ENCODE measurements at places on chromosomes 1 and 21.
A peak's percentile ranks its signal among the peaks of the same experiment; 100 is the strongest.

GRCh38 chr1:109193653-109194590 is 19.8 kb upstream of the SARS1 start:
- no peak for DNase-seq

DNA sequence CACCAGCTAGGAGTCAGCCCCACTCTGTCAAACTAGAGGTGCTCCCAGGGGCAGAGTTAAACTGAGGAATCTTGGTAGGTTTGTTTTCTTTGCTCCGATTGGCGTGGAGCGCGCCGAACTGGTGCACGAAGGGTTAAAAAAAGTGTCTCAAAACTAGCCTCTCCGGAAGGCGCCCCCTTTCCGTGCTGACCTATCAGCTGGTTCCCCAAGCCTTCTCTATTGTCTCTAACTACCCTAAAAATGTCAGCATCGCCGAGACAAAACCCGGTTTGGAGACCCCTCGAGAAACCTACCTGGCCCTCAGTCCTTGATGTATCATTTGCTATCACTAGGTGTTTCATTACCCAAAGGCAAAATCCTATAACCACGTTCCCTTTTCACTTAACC is 2.2 kb downstream of the TGFB2 start:
- no peak for DNase-seq

- DNase-seq = no peak
Observed at GRCh38 chr1:92366040-92366395, 67.2 kb downstream of the RPAP2 start.

GRCh38 chr1:2163205-2163604 is 31.4 kb downstream of the FAAP20 start:
- DNase-seq = no peak

DNA sequence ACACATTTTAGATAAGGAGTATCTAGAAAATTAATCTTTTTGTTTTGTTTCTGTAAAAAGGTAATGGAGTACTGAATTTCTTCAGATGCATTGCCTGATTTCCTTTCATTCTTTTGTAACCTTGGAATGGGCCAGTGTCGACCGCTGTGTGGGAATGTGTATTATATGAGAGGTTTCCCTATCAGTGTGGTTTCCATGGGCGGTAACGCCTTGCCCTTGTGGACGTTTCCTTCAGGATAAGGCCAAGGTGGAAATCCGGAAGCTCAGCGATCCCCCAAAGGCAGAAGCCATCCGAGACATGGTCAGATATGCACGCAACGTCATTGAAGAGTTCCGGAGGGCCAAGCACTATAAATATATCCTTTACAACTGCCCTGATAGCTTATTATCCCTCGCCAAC is 49.8 kb downstream of the SMYD2 start:
- no peak for DNase-seq

- no peak for DNase-seq
Observed at GRCh38 chr1:161330346-161330745, 16.2 kb downstream of the SDHC start.

GRCh38 chr1:3588395-3588794 is 22.9 kb downstream of the MEGF6 start:
- DNase-seq = no peak

- DNase-seq = peak; percentile 83
Observed at GRCh38 chr1:227357171-227357926, 39.1 kb upstream of the CDC42BPA start.

DNA sequence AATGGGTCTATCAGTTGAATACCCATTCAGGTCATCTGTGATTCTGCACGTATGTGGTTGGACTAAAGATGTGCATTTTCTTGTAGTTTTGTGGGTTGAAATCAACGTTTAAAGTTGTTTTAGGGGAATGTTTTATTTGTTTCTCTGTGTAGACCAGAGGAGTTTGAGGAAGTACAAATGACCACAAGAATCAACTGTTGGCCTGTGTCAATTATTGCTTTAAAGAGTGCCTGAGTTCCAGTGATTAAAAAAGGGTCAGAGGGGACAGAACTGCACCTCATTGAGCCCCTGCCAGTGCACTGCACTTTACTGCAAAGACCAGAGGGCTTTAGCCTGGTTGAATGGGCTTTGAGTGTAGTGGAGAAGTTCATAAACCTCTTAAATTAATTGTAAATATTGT is 190.3 kb downstream of the VPS13D start:
- no peak for DNase-seq

DNA sequence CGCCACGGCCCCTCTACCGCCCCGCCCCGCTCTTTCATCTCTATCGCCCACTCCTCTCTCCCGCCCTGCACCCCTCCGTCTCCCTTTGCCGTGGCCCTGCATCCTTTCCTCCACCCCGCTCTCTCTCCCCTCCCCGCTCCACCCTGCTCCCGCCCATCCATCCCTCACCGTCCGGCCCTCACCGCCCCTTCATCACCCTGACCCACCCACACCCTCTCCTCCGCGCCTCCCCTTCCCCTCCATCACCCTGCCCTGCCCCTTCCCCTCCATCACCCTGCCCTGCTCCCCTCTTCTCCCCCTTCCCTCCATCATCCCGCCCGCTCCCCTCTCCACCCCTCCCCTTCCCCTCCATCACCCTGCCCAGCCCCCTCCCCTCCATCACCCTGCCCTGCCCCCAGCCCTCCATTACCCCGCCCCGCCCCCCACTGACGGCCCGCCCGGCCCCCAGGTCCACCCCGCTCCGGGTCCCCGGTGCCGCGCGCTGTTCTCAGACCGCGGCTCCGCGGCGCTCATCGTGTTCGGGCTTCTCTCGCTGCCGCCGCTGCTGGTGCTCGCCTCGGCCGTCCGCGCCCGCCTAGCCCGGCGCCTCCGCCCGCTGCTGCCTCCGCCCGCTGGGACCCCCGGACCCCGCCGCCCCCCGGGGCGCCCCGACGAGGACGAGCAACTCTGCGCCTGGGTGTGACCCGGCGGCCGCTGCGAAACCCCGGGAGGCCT is 6.2 kb upstream of the ANKRD65 start:
- no peak for DNase-seq

- peak; percentile 9 for DNase-seq
Observed at GRCh38 chr1:91502672-91503184, 2.1 kb downstream of the CDC7 start.

DNA sequence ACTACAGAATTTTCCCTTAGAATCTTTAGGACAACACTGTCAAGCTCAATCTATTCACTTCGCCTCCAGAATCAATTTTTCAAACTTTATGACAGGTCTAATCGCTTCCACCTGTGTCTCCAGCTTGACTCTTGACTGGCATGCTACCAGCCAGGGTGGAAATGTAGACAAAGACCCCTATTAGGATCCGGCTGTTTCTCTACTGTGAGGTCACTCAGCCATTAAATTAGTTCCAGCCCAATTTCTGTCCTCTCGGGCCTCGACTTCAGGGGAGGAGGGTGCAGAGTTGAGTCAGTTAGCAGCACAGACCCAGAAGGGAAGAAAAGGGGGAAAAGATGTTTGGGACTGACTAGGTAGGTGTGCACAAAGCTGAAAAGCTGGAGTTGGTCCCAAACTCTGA is 78.5 kb downstream of the HLCS start:
- DNase-seq = no peak

DNA sequence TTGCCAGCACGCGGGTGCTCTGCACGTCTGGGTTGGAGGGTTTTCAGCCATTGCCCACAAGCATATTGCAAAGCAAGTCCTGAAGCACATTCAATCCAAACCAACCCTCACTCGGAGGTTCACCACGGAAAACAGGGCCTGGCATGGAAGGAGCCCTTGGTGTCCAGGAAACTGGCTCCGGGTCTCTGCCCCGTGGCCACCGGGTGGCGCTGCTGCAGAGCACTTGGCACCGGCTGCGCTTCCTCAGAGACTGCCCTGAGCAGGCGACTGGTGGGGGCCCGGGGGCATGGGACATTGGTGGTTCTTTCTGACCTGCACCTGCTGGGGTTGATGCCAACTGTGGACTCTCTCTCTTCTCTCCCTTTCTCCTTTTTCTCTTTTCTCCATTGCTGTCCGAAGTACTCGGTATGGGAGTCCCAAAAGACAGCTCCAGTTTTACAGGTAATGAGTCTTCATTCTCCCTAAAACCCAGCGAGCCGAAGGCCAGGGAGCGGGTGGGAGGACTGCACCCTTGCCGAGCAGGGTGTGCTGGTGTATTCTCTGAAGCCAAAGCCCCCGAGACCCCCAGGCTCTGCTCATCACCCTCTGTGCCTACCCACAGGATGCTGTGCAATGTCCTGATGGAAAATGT is 4.1 kb upstream of the KCNAB2 start:
- peak; percentile 16 for DNase-seq

DNA sequence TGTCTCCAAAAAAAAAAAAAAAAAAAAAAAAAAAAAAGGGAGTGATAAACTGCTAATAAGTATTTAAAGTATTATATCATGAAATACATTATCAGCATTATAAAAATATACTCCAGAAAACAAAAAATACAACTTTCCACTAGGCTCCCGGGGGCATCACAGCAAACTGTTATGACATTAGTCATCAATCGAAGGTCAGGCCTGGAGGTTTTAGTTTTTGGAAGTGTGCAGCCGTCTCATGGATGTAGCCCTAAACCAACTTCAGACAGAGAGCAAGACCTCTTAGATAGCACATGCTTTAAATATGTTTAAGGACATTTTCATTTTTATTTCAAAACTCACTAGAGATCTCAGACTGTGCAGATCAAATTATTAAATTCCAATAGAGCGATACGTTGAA is 106.3 kb downstream of the RERE start:
- peak; percentile 27 for DNase-seq

GRCh38 chr1:23718482-23718881 is 24.8 kb upstream of the ELOA start:
- peak; percentile 40 for DNase-seq

DNA sequence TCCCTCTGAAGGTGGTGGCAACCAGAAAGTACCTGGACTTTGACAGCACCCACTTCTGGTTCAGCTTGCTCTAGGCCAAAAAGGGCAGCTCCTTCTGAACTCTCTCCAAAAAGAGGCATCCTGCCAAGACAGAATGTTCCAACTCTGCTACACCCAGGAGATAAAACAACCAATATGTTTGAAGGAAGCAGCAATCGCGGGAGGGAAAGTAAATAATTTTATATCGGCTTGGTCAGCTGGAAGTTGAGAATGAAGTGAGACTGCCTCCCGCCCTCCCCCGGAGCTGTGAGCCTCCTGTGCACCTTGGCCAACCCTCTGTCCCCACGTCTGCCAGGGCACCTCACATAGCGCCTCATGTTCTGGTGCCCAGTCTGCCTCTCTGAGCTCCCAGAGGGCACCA is 130.3 kb upstream of the ATP1A1 start:
- DNase-seq = no peak

DNA sequence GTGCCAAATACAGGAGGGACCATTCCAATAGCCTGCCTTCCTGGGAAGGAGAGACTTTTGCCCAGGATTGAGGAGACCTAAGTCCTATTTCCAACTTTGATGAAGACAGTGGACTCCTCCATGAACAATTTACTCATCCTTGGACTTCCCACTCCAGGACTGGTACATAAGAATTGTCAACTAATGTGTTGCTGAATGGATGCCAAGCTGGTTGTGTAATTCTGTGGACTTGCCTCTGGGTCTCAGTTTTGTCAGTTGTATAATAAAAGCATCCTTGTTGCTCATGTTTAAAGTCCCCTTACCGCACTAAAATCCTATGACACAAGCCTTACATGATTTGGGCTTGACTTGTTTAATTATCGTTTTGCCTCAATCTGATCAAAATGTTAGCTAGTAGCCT is 13.2 kb upstream of the ZP4 start:
- no peak for DNase-seq

GRCh38 chr1:1230656-1231399 is 973 bp downstream of the SDF4 start:
- DNase-seq = peak; percentile 75

- no peak for DNase-seq
Observed at GRCh38 chr1:10939654-10940450, 72.6 kb upstream of the TARDBP start.

DNA sequence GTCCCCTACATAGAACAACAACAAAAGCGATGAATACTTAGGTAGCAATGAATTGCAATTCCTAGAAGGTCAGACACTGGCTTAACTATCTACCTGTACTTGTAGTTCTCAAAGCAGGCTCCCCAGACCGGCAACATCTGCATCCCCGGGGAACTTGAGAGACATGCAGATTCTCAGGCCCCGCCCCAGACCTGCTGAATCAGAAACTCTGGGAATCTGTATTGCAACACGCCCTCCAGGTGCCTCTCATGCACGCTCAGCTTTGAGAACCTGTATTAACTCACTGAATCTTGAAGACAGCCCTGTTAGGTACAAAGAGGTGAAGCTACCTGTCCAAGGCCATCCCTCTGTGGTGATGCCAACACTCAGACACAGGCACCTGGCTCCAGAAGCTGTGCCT is 128.1 kb downstream of the KAZN start:
- no peak for DNase-seq

DNA sequence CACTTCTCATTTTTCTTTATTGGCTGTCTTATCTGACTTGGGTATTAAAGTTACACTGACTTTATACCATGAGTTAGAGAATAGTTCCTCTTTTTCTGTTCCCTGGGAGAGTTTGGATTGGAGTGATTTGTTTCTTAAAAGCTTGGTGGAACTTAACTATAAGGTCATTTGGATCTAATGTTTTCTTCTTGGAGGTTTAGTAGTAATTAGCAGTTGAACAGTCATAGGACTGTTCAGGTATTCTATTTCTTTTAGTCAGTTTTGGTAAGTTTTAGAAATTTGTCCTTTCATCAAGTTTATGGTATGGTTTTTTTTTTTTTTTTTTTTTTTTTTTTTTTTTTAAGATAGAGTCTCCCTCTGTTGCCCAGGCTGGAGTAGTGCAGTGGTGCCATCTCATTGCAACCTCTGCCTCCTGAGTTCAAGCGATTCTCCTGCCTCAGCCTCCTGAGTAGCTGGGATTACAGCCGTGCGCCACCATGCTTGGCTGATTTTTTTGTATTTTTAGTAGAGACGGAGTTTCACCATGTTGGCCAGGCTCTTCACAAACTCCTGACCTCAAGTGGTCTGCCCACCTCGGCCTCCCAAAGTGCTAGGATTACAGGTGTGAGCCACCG is 6.3 kb downstream of the TTC3 start:
- no peak for DNase-seq

- DNase-seq = no peak
Observed at GRCh38 chr21:44887126-44887806, 13.8 kb upstream of the PTTG1IP start.

DNA sequence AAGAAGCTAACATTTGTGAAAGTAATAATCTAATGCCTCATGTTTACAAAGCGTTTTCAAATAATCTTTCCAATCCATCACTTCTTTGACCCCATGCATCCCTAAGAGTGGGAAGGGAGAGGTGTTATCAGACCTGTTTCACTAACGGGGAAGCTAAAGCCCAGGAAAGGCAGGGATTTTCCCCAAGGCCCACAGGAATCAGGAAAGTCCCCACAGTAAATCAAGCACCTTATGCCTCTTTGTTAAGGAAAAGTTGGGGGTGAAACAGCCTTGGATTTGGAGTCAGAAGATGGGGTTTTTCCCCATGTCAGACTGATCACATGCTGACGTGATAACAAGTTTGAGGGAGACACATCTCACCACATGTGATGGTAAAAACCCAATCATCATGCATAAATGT is 20.0 kb upstream of the ANGPTL7 start:
- DNase-seq = no peak
